ENCODE measurements at places on chromosomes 2 and 18. TPM values are rescaled to one million over a fixed set of nuclear protein-coding genes. Genes with fewer than 3 reads are reported as not detected.

Gene IL36A
- total RNA-seq = 167 TPM

Gene M1AP
- 1.6 TPM for total RNA-seq

Gene AQP12A
- total RNA-seq = not detected

Gene SETBP1
- total RNA-seq = 8.5 TPM

Gene CLEC4F
- not detected for total RNA-seq

Gene TMEM247
- not detected for total RNA-seq

Gene GALNT14
- 26.7 TPM for total RNA-seq

Gene C1QL2
- total RNA-seq = not detected

Gene PAX3
- total RNA-seq = not detected

Gene LRRTM1
- total RNA-seq = not detected

Gene ADAM23
- total RNA-seq = 16.3 TPM

Gene FAM124B
- total RNA-seq = 0.36 TPM

Gene IL1F10
- not detected for total RNA-seq

Gene CCL20
- total RNA-seq = 2.8 TPM

Gene MDH1B
- total RNA-seq = 0.76 TPM

Gene REG1B
- total RNA-seq = not detected

Gene PARD6G
- total RNA-seq = 33.8 TPM

Gene ANKRD29
- 11.2 TPM for total RNA-seq

Measured in esophagus mucosa (tissue), 1 donor.